ENCODE measurements at places on chromosomes 5 and 9.

GRCh38 chr5:167754501-167755021 lies 536.9 kb upstream of the WWC1 start:
- DNase-seq: no peak

DNA sequence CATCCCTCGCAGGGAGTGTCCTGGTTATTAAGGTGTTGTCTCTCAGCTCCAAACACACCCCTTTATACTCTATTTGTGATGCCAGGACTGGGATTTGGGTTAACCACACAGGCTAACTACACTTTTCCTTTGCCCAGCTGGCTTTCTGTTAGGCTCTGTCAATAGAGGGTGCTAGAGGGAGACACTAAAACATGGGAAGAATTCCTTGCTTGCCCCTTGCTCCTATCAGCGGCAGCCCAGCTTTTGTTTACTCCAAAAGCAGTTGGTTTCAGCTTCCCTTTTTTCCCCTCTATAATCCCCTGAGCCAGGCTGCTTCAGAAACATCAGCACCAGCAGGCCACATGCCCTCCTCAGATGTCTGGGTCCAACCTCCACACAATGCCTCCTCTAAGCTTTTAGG lies 297.1 kb downstream of the KCTD16 start:
- DNase-seq: no peak

- DNase-seq: no peak
Measured at GRCh38 chr5:14693070-14693469, 28.6 kb downstream of the OTULIN start.

DNA sequence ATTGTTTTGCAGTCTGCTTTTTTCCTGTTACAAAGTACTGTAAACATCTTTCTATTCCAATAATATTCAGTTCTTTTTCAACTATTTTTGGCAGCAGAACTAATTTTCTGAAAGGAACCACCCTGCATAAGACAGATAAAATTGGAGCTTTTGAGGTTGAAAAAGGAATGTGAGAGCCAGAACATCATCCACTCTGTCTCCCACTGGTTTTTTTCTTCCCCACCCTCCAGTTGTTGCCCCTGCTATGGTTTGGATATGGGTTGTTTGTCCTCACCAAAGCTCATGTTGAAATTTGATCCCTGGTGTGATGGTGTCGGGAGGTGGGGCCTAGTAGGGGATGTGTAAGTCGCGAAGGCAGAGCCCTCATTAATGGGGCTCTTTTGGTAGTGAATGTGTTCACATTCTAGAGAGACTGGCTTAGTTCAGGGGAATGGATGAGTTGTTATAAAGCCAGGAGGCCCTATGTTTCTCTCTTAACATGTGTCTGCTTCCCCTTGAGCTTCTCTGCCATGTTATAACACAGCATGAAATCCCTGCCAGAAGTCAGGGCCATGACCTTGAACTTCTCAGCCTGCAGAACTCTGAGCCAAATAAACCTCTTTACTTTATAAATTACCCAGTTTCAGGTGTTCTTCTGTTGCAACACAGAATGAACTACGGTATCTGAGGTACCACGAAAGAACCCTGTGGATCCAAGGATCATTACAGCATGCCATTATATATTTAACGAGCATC lies 34.8 kb upstream of the MAST4 start:
- no peak for DNase-seq

DNA sequence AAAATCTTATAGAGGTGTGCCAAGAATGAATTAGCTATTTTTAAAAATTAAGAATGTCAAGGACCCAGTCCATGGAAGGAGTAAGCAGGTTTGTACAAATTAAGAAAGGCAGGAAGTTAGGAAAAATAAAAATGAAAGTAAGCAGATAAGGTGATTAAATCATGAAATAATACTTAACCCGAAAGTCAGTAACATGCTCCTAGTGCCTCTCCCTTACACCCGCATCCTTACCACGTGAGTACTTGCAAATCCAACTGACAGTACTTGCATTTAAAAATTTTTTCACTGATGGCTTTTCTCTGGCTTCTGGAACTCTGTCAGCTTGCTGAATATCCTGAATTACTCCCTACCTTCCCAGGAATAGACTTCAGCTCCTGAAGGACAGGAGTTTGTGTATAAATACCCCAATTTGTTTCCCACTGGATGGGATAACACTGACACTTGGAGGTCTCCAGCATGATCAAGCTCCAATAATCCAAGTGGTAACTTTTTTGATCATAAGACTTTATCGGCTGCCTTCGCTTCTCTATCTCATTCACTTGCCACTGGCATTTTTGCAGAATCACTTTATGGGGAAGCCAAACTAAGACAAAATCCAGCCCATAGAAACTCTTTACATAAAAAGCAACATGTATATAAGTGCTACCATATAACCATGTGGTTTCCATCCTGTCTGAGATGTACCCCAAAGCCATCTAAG lies 41.6 kb upstream of the RICTOR start:
- no peak for DNase-seq

DNA sequence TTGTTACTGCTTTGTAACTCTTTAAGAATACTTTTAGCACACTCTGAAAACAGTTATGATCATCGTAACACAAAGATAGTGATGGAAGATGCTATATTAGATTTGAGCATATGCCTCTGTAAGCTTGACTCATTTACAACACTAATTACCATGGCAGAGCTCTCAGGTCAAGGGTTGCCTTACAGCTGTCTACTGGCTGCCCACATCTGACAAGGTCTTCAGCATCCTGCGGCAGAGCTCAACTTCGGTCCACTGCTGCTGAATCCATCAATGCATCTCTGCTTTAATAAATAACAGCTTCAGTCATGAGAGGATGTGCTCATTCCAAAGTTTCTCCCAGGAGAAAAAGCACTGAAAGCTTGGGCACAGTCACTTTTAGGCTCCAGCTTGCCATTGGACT lies 449.4 kb downstream of the RASEF start:
- no peak for DNase-seq

DNA sequence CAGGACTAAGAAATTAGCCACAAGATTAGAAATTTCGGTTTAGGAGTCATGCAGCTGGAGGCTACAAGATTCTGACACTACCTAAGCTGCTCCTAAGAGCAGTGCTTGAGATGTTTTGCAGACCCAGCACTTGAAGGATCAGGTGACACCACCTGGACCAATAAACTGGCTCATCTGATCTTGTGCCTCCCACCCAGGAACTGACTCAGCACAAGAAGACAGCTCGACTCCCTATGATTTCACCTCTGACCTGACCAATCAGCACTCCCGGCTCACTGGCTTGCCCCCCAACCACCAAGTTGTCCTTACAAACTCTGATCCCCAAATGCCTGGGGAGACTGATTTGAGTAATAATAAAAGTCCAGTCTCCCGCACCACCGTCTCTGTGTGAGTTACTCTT lies 170.4 kb downstream of the TTC39B start:
- DNase-seq: peak; percentile 28

GRCh38 chr5:77151501-77151900 lies 59.0 kb upstream of the PDE8B start:
- no peak for DNase-seq

- DNase-seq: no peak
Measured at GRCh38 chr5:15757103-15757502, 257.1 kb downstream of the FBXL7 start.

DNA sequence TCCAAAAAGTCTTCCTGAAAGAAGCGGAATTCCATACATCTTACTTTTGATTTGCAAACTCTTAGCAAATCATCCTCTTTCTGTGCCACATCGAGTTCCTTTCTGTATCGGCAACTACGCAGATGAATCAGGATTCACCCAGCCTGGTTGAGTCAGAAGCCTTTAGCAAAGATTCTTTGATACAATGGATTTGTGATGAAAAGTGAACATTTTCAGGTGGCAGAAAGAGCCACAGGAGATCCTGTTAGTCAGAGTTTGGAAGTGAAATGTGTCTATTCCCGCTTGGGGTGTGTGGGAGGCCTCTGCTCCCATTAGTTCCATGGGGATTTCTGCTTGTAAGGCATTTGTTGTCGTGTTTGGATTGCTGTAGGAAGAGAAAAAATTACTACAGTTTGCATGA lies 351.8 kb upstream of the WWC1 start:
- no peak for DNase-seq

DNA sequence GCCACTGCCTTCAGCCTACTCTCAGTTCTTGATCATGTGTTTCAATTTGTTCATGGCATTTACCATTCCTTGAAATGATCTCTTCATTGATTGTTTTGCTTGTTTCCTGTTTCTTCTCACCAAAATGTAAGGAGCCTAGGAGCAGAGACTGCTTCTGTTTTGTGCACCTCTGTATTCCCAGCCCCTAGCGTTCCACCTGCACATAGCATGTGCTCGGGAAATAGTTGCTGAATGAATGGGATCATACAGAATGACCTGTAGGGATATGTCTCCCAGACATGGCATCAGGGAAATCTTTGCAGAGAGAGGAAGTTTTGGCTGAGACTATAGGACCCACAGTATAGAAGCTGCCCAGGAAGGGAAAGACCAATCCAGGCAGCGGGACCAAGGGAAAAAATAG lies 6.2 kb upstream of the CERCAM start:
- no peak for DNase-seq

DNA sequence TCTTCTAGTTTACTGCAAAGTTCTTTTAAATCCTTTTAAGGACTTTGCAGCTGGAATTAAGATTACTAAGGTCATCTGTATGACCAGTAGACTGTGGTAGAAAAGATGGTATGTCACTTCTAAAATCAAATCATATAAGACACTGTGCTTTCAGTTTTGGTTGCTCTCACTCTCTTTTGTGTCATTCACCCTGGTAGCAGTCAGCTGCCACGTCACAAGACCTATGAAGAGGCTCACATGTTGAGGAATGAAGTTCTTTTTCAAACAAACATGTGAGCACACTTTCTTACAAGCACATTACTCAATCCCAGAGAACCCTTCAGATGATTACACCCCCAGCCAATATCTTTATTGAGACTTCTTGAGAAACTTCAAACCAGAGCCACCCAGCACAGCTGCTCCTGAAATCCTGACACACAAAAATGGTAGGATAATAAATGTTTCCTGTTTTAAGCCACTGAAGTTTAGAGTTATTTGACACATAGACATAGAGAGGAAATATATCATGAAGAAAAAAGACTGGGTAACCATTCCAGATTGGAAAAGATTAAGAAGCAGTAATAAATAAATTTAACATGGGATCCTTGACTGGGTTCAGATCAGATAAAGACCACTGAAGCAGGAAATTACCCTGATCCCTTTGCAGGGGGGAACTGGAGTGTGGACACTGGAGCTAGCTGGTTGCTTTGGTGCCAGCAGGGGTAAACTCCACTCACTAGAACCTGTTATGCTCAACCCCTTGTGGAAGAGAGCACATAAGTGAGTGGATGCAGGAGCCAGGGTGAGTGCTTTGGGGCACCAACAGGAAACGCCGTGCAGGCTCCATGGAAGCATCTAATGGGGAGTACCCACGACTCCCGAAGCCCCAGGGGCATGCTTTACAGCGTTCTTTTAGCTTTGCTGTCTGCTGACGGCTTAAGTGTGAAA lies 64.1 kb downstream of the SLCO4C1 start:
- DNase-seq: peak; percentile 32

GRCh38 chr5:115246361-115246991 lies 16.2 kb downstream of the PGGT1B start:
- DNase-seq: no peak

DNA sequence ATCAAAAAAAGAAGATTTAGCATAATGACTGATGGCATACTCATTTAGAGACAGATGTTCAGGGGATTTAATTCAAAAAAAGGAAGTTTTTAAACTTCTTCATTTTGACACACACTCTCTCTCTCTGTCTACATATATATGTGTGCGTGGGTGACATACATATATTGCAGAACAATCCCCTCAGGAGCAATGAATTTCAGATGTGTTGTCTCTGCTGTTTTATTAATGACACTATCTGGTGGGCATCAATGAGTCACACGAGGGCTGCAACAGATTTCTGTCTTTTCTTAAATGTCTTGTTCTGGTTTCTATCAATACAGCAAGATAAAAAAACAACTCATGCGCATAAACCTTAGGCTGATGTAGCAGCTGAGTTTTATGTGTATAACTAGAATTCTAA lies 123.5 kb upstream of the SLCO6A1 start:
- no peak for DNase-seq

GRCh38 chr9:129213551-129213950 lies 35.5 kb upstream of the IER5L start:
- no peak for DNase-seq

GRCh38 chr5:44828719-44829118 lies 20.0 kb downstream of the MRPS30 start:
- no peak for DNase-seq

DNA sequence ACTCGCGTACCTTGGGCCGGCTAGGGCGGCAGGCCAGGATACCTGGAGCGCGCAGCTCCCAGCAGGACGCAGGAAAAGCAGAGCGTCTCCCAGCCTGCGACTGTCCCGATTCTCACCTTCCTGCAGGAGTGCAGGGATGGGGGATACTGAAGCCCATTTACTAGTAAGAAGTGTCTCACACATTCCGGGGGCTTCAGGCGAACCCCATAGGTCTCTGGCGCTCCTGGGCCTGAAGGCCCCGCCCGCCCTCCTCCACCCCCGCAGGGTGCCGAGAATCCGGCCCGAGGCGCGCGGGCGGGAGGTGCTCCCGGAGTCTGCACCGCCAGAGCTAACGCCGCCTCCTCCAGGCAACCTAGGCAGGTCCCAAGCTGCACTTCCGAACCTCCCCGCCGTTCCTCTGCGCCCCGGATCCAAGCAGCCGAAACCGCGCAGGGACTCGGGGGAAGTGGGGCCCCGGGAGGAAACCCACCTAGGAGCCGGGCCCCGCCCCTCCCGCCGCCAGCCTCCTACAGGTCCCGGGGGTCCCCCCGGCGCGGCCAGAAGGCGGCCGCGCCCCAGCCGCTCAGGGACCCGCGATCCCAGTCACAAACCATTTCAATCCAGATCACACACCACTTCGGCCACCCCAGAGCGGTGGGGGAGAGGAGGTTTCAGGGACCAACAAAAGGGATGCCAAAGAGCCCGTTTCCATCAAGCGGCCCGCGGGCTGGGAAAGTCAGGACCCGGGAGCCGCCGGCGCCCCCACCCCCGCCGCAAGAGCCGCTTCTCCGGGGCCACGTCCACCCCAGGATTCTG lies 1.2 kb downstream of the ROR2 start:
- peak; percentile 66 for DNase-seq

DNA sequence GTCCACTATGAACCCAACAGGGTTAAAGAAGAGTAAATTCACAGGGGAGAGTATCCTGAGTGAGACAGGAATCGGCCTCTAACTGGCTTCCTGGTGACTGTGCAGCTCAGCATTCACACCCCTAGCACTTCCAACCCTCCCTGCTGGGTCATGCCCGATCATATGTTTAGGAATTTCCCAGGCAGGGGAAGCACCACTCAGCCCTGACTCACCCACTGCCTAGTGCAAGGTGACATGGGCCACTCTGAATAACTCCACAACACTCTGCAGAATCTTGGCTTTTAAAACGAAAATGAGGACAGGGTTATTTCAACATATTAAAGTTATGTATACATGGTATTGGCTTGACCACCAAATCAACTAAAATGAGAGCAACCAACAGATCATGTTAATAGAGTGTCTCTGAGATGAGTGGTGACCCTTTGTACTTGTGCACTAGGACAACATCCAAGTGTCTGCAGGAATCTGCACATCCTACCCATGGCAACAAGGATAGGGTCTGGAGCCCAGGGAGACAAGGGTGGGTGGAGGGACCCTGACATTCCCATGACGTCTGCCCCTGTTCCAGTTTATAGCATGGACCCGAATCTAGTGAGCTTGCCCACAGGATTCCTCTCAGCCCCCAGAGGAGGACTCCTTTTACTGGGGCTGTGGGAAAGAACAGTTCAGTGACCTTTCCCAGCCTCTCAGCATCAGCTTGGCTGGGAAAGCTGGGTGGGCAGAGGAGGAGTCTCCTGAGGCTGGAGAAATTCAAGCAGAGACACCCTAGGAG lies 485.8 kb downstream of the SEMA5A start:
- no peak for DNase-seq

- DNase-seq: peak; percentile 77
Measured at GRCh38 chr9:127905004-127905728, 5.8 kb upstream of the ST6GALNAC6 start.

- DNase-seq: no peak
Measured at GRCh38 chr5:167171056-167171455, 1120.4 kb upstream of the WWC1 start.

Measured in activated CD4-positive, alpha-beta T cell treated with anti-CD3 and anti-CD28 coated beads for 36 hours (primary cell).